Forelimb muscle (tissue), 1 donor: ENCODE measurements at places on chromosomes 1 and 21.

DNA sequence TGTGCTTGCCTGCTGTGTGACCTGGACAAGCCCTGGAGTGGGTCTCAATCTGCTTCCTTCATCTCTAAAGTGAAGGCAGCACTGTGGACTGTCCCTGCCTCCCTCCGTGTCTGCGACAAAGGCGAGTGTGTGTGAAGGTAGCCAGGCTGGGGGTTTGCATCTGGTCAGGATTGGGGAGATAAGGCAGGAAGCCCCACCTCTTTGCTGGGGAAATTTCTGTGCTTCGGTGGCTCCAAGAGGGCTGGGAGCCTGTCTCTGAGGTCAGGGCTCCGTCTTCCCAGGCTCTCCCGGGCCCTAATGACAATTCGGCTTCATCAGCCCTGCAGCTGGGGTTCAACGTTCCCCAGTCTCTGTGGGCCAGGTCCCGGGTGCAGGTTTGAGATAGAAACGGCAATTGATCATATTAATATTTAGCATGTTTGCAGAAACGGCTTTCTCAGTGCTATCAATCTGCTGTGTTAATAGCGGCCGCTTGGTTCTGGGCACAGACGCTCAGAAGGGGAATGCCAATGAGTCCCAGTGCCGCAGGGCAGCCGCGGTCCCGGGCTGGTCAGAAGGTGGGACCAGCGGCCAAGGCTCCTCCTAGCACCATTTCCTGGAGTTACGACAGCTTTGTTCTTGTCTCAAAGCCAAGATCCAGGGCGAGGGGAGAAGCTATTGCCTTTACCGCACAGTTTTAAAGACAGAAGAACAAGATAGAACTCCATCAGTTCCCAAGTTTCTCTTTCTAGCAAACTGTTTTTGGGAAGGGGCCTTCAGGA is 105.7 kb downstream of the PRDM16 start:
- DNase-seq: peak; percentile 29

GRCh38 chr1:220894924-220895256 is 15.6 kb downstream of the HLX start:
- DNase-seq: no peak

DNA sequence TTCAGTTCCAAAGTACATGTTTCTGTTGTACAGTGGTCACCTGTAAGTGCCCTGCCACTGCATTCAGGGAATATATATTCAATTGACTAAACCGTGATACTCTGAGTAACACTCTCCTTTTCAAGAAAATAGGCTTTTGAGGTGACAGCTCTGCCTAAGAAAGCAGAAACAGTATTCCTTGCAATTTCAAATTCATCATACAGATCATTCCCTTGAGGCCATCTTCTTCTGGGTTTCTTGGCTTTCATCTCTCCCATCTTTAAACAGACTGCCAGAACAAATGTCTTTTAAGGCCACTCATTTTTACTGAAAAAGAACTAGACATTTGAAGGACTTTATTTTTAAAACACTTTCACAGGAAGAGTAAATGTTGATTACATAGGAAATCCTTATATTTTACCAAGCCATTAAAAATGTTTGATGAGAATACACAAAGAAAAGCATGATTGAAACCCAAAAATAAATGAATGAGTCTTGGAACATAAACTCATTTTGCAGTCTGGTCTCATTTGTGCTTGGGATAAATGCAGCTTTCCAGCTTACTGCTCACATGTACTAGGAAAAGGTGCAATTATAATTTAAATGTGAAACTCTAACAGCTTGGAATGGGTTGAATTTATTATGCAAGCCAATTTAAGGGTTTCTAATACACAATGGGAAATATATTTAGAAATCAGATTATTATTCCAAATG is 34.7 kb downstream of the PLPPR5 start:
- DNase-seq: no peak

DNA sequence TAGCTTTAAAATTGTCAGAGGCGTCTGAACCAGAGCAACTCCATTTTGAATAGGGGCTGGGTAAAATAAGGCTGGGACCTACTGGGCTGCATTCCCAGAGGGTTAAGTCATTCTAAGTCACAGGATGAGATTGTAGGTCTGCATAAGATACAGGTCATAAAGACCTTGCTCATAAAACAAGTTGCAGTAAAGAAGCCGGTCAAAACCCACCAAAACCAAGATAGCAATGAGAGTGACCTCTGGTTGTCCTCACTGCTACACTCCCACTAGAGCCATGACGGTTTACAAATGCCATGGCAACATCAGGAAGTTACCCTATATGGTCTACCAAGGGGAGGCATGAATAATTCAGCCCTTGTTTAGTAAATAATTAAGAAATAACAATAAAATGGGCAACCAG is 143.6 kb downstream of the GABPA start:
- DNase-seq: no peak

DNA sequence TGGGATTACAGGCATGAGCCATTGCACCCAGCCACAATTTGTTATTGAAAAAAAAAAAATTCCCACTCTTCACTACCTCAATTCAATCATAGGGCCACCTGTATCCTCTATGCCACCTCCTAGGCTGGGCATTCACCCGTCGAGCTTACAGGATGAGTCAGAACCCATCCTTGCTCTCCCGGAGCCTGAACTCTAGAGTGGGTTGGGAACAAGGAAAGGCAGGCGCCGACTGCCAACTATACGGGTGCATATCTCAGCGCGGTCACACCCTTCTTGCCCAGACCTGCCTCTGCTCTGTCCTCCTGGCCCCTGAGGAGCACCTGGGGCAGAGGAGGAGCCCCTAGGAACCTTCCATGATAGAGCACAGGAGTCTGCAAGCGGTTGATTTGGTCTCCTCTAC is 21.4 kb upstream of the LBR start:
- no peak for DNase-seq

DNA sequence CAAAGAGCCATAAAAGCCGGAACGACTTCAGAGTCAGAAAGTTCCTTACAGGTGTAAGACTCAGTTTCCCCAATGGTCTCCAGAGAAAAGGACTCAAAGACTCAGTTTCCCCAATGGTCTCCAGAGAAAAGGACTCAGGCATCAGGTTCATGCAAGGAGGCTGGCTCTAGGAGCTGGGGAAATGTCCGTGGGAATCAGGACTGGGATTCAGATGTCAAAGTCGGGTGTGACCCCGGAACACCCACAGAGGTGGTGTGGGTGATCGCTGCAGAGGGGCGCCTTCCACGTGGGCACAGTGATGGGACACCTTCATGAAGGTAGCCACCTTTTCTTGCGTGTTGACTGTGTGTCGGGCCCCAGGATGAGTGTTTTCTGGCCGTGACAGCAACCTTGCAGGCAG is 340.8 kb downstream of the NPHP4 start:
- DNase-seq: no peak

- peak; percentile 40 for DNase-seq
These were observed 106.9 kb downstream of the LTN1 start for GRCh38 chr21:28885853-28886177.

- DNase-seq: no peak
These were observed 455.1 kb downstream of the SMYD3 start for GRCh38 chr1:246051909-246052518.

GRCh38 chr21:41176846-41177245 is 8.9 kb downstream of the BACE2 start:
- no peak for DNase-seq

DNA sequence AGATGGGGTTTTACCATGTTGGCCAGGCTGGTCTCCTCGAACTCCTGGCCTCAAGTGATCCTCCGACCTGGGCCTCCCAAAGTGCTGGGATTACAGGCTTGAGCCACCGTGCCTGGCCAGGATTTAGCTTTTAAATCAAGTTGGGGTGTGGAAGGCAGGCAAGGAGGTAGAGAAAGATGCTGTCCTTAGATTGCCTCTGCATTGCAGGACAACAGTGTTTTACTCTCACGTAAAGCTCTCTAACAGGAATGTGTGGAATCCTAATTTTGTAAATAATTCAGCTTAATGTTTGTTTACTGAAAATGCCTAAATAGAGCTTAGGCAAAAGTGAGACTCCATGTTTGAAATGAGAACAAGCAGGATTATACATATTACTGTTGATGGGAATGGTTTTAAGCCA is 29.5 kb upstream of the TGFB2 start:
- DNase-seq: no peak

- DNase-seq: no peak
These were observed 14.0 kb downstream of the SFPQ start for GRCh38 chr1:35178874-35179380.

DNA sequence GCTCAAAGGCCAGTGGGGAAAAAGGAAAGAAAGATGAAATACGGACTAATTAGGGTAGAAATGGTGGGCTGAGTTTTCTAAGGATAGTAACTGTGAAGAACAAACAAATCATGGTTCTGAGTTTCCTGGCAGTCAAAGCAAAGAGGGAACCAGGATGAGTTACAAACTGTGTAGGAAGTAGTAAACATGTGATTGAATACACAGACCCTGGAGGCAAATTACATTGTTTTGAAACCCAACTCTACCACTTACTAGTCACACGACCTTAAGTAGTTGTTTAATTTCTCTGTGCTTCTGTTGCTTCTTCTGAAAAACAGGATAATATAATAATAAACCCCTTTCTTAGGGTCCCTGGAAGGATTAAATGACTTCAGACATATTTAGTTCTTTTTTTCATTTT is 11.2 kb upstream of the LUZP1 start:
- no peak for DNase-seq

- DNase-seq: no peak
These were observed 2.0 kb downstream of the KRTAP10-9 start for GRCh38 chr21:44628707-44629391.

GRCh38 chr1:32939655-32940371 is 24.8 kb downstream of the RNF19B start:
- DNase-seq: no peak

- no peak for DNase-seq
These were observed 29.7 kb upstream of the ZBTB18 start for GRCh38 chr1:244021427-244021826.

GRCh38 chr1:206986885-206987284 is 16.6 kb upstream of the FCAMR start:
- DNase-seq: no peak

DNA sequence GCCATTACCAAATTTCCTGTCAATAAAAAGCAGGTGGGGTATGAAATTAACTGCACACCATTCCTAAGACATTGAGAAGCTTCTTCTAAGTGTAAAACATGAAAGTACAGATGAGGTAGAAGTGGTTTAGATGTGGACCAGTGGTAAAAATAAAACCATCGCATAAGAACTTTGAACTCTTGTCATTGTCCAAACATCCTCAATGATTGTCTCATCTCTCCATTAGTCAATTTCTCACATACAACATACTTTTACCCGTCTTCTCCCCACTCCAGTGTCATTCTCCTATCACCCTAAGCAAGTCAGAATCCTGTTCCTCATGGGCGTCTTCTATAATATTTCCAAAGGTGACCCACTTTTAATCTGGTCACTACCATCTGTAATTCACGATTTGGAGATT is 24.3 kb upstream of the SLC19A2 start:
- DNase-seq: no peak

DNA sequence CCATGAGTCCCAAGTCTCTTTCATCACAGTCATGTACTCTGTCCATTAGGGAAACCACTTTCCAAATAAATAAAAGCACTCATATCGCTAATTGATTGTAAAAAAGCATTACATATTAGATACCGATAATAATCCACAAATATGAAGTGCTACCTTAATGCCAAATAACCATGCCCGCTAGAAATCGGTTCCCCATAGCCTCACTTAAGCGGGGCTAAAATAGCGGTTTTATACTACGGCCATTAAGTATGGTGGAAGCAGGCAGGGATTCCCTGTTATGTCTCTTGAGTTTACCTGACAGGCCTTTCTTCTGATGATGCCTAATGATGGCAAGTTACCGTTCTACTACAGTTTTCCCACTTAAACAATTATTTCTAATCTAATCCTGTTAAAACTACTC is 3.9 kb downstream of the ELK4 start:
- DNase-seq: no peak

DNA sequence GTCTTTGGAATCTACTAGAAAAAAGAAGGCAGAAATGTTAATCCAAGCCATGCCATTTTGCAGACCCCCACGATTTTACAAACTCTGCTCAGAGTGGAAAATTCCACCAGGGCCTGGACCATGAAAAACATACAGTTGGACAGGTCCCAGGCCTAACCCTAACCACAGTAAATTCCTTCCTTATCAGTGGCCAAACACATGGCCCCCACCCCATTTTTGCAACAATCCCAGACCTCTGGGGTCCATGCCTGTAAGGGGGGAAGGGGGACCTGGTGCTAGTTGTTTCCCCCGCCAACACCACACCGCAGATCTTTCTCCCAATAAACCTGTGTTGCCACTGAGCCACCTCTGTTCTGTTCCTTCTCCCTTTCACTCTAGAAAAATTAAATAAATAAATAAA is 1352.7 kb downstream of the AMY1C start:
- no peak for DNase-seq

DNA sequence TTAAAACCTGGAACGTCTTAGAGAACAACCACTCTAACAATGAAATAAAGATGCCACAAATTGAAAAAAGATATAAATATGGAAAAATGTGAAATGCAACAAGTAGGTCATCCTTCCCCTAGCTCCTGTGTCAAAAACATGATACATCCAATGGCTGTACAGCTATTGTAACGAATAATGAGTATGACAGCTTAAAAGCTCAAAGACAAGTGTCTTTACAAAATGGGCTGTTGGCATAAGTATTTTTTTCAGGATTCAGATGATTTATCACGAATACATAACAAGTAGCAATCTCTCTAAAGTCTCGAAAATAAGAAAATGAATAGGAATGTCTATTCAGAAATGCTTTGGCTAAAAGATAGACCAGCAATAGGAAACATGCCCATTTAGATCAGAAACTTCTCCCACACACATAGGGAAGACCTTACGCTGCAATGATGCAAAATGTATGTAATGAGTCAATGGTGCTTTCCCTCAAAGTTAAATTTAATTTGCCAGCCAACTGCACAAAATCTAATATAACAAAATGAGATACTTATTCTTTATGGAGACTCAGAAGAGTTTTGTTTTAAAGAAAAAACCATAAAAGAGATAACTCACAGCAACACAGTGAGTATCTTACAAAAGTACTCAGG is 8.3 kb downstream of the TGFBR3 start:
- no peak for DNase-seq

DNA sequence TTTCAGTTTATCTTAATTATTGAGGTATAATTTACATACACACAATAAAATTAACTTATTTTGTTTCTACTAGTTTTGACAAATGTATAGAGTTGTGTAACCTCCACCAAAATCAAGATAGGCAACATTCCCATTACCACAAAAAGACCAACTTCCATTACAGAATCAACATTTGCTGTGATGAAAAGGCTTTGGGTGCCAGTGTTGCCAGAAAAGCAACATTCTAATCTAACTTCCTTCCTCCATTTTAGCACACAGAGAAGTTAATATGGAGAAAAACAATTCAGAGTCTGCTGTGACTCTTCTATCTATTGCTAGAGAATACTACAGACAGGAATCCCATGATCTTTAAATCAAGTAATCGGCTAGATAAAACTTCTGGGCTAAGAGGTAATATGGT is 245.3 kb downstream of the RERE start:
- no peak for DNase-seq

DNA sequence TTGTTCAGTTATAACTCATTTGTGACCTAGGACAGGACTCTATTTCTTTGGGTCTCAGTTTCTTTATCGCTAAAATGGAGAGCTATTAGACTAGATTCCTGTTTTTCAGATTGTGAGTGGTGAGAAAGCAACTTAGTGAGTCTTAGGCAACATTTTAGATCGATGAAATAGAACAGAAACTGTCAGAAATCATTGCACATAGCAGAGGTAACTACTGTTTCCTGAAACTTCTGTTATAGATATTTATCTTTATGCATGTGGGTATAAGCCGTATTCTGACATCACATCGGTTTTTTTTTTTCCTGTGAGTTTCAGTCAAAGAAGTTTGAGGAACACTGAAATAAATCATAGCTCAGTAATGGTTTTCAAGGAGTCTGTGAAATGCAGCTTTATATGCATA is 42.1 kb upstream of the DNAJC6 start:
- DNase-seq: no peak
